ENCODE measurements at places on chromosomes 5 and 9.

DNA sequence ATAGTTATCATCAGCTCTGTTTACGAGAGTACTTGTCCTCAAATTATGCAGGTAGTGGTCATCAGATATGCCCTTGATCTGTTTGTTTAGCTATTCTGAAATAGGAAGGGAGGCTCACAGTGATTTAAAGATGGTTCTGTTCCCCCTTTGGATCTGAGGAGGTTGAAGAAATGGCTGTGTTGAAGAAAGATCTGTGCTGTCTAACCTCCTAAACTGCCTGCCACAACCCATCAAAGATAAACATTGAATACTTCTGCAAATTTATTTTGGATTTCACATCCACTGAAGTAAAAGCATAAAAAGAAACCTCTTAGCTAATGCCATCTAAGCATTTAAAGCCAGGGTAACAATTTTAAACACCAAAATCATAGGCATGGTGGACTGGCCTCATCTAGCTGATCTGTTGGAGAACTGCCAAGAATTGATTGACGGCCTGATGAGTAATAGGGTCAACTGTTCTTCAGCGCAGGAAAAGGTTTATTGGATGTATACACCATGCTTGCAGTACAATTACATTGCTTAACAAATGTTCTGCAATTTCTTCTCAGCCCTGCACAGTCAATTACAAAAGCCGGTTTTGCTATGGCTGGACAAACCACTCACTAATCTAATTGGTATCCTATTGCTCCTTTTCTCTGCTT lies 97.6 kb downstream of the SEMA6A start:
- no peak for DNase-seq

DNA sequence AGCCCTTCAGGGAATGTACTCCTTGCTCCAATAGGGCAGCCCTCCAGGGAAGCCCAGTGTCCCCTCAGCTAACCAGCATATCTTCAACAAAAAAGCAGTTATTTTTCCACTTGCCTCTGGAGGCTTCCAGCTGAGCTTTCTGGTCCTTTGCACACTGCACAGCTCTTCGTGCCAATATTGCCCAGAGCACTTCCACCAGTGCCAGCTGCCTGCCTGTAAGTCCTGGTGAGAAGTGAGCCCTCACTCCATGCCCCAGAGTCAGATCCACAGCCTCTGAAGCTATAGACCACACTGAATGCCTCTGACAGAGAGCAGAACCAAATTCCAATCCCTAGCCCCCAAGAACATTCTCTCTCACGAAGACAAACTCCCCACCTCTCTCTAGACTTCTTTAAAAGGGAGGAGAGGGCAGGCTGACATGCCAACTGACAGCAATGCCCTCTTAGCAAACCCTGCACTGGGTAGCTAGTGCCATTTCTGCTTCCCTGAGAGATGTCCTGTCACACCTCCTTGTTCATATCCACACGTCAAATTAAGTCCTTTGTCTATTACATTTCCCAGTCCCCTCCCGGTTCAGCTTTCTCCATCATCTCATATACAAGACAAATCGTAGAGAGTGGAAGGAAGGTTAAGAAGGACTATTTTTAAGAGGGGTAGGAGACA lies 12.7 kb upstream of the HEXB start:
- no peak for DNase-seq

GRCh38 chr5:171966270-171966669 lies 40.2 kb downstream of the FBXW11 start:
- DNase-seq: no peak

GRCh38 chr9:137430723-137431415 lies 7.7 kb downstream of the NOXA1 start:
- DNase-seq: no peak

DNA sequence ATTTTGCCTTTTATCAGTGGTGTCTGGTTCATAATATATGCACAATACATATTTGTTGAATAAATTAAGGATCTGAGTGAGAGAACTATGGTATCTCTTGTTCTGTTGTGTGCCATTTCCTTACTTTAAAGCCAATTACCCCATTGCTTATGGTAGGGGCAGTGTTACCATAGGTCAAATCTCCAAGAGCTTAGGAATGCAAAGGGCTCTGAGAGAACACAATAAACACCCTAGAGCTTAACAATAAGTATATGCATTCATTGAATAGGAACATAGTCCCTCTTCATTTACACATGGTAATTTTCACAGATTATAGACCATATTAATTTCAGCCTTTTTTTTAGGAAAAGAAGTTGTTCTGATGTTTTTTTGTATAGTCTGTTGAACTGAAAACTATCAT lies 112.2 kb downstream of the MCTP1 start:
- no peak for DNase-seq

GRCh38 chr5:145689235-145689634 lies 145.9 kb downstream of the PRELID2 start:
- peak; percentile 40 for DNase-seq

- DNase-seq: no peak
Measured at GRCh38 chr9:135561391-135562234, at the start of gene PAEP. Gene PAEP, plus strand, starts transcription at chr9:135561756.

DNA sequence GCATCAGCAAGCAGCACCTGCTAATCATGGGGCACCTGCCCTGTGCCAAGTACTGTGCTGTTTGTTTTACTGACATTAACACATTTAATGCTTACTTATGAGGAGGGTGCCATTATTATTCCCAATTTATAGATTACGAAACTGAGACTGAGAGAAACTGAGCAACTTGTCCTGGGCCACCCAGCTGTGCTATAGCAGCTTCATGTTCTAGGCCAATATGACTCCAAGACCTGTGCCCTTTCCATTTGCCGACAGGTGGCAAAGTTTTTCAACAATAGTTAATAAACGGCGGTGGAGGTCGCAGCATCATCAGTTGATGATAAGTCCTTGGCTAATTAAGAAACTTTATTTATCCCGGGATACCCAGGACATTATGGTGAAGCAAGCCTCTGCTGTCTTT lies 55.4 kb downstream of the TIMD4 start:
- no peak for DNase-seq

DNA sequence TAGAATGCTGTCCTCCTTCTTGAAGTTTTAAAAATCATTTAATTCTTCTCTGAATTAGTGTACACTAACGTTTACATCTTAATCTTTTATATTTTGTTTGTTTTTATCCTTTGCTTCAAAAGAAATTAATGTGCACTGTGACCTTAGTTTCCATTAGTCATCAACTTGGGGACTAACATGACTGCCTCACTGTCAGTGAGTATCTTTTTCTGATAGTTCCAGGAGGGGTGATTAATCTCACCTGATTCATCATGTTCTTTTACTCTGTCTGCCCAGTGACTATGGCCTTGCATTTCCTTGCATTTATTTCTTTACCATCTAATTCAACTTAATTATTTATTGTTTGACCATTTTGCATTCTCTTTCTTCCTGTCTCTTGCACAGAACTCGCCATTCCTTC lies 33.4 kb upstream of the NR3C1 start:
- no peak for DNase-seq

All from HL-60 (cell line).